ENCODE measurements at places on chromosomes 1 and 21.

- DNase-seq, result no peak
Observed at GRCh38 chr1:215273838-215274516, 191.4 kb downstream of the KCNK2 start.

GRCh38 chr1:198246337-198246736 is 89.5 kb downstream of the NEK7 start:
- no peak for DNase-seq

DNA sequence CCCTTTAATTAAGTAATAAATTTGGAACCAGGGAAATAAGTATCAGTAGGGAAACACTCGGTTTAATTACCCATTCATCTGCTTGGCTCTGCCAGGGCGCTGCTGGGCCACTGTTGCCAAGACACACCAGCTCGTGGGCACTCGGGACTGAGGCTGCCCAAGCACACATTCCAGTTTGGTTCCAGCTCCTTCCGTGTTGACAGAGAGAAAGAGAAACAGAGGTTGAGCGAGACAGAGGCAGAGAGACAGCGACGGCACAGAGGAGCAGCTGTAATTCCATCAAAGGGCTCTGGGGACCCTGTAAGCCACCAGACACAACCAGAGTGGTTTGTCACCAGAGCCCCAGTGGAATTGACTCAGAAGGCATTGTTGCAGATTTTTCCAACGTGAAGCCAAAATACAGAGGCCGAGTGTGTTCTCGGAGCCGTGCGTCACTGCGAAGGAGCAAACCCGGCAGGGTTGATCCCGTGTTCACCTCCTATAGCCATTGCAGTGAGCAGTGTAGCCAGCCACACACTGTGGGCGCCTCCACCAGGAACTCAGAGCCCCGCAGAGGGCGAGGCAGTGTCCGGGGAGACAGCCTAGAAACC is 33.5 kb downstream of the SYF2 start:
- no peak for DNase-seq

GRCh38 chr1:228691926-228692325 is 43.4 kb upstream of the RHOU start:
- no peak for DNase-seq

- DNase-seq, result no peak
Observed at GRCh38 chr1:52554267-52554640, 1.4 kb upstream of the TUT4 start.

GRCh38 chr1:233252441-233252840 is 43.1 kb downstream of the PCNX2 start:
- no peak for DNase-seq

DNA sequence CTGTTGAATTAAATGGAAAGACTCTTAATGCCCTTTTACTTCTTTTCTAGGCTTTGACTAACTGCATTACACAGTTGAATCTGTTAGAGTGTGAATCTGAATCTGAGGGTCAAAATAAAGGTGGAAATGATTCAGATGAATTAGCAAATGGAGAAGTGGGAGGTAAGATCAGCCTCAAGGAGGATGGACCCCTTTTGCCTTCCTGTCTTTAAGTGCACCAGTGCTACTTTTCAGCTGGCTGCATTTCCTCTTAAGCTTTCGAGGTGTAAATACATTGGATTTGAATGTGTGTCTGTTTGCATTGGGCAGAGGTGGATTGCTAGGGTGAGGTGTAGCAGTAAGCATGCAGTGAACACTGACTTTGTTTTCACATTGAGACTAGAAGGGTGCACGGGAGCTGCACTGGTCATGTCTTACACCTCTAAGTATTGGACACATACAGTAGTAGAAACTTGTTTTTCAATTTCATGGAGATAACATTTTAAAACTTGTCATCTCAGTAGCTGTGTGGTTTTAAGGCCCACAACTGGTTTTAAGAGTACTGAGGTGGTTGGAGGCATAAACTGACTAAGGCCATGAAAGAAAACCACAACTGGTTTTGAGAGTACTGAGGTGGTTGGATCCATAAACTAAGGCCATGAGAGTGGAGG is 35.4 kb downstream of the MIA3 start:
- no peak for DNase-seq

Measured in stimulated activated CD8-positive, alpha-beta memory T cell treated with anti-CD3 and anti-CD28 coated beads, Interleukin-15, amount 100 ng/mL, for 4 hours (primary cell).